ENCODE measurements at places on chromosomes 11 and 22. TPM values are rescaled to one million over a fixed set of nuclear protein-coding genes. Genes with fewer than 3 reads are reported as not detected.

DNA sequence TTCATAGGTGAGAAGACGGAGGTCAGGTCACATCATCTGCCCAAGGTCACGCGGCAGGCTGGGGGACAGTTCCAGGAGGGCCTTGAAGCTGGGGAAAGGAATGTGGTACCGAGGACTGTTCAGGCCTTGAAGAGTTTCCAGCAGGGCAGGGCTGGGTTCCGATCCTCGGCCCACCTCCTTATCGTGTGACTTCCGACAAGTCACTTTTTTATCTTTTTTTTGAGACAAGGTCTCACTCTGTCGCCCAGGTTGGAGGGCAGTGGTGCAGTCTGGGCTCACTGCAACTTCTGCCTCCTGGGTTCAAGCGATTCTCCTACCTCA is 623 bp downstream of the NDUFS8 start:
- no peaks in the 10 kb centered on the region for H3K27me3 ChIP-seq
- peaks cover 24% of the 10 kb centered on the region for H3K4me1 ChIP-seq
- peak; percentile 67 for DNase-seq
- H3K36me3 ChIP-seq: peaks cover 9% of the 10 kb centered on the region

DNA sequence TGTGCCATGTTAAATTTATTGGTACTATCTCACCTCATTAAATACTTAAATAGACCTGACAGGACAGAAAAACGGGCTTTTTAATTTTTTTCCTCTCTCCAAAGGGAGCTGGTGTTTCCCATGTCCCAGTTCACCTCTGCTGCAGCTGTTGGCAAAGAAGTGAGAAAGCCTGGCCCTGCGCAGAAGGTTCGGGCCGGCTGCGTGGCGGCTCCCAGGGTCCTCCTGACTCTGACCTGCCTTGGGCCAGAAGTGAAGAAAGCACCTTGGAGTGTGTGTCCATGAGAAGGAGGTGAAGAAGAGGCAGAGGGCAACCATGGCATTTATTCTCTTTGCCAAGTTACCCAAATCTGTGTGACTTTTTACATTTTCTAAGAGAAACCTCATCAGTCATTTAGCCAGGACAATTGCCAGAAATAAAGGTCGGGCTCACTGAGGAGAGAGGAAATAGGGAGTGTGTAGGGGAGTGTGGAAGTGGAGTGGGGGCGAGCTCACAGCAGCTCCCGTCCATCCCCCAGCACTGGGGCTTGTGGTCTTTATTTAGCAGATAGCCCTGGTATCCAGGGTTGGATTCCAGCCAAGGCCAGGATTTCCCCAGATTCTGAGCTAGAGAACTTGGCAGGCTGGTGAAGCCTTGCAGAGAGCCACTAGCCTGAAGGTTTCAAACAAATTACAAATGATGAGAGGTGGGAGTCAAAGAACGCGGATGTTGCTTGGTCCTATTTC is 102.4 kb upstream of the CADM1 start:
- H3K4me1 ChIP-seq: no peaks in the 10 kb centered on the region
- no peak overlapping the region for H3K4me3 ChIP-seq
- DNase-seq: no peak
- H3K27ac ChIP-seq: no peak overlapping the region
- no peaks in the 10 kb centered on the region for H3K36me3 ChIP-seq
- no peaks in the 10 kb centered on the region for H3K27me3 ChIP-seq

The PTGDR2 gene
- total RNA-seq: not detected

DNA sequence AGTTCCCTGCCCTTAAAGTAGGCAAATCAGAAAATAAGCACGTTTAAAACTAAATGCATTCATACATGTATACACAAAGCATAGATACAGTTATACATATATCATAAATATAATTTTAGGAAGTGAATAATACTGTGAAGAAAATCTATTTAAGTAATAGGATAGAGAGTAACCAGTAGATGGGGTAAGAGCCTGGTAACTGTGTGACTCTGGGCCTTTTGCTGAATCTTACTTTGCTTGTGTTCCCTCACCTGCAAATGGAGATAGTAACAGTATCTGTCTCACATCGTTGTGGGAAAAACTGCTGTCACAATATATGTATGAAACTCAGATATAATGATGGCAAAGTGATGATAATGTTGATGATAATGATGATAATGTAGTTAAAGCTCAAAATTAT is 29.9 kb downstream of the MS4A2 start:
- H3K4me3 ChIP-seq: no peak overlapping the region
- H3K4me1 ChIP-seq: no peaks in the 10 kb centered on the region
- DNase-seq: no peak

DNA sequence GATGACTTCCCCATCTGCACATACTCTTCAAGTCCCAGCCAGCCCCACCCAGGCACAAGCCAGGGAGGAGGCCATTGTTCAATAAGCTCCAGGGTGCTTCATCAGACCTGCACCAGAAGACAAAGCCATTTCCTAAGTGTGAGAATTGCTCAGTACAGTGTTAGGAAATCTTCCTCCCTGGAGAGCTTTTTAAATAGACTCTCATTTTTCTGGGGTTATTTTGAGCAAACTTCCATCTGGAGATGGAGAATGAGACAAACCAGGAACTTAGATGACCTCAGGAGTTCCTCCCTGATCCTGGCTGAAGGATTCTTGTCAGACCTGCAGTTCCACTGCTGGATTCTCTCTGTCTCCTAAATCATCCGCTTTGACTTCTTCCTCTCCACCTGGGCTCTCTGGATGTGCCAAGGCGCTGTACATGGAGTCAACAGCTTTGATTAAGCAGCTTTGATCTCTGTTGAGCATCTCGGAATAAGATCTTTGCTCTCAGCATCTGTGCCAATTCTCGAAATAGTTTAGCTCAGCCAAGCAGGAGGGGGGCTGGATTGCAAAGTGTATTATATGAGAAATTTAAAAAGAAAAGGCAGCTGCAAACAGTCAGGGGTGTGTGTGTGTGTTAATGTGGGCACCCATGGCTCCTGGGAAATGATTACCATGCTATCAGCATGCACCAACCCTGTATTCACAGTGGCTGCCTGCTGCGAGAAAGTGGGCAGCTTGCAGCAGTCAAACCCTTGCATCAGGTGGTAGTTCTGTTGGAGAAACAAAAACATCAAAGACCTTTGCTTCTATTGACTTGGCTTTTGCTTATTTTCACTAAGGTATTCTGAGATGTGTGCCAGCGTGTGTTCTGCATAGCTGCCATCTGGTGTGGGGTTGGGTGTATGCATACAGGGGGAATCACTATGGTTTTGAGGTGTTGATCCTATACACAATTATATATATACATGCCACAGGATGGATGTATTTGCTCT is 70.2 kb upstream of the NAV2 start:
- DNase-seq: no peak
- H3K4me3 ChIP-seq: no peak overlapping the region
- no peaks in the 10 kb centered on the region for H3K27me3 ChIP-seq
- no peaks in the 10 kb centered on the region for H3K36me3 ChIP-seq
- no peak overlapping the region for H3K27ac ChIP-seq

GRCh38 chr11:125514336-125515101 is 18.5 kb upstream of the FEZ1 start:
- no peaks in the 10 kb centered on the region for H3K4me1 ChIP-seq
- no peak overlapping the region for H3K4me3 ChIP-seq
- no peaks in the 10 kb centered on the region for H3K36me3 ChIP-seq

- no peaks in the 10 kb centered on the region for H3K36me3 ChIP-seq
- H3K4me1 ChIP-seq: peaks cover 38% of the 10 kb centered on the region
- no peak for DNase-seq
- no peaks in the 10 kb centered on the region for H3K27me3 ChIP-seq
These were observed 13.1 kb upstream of the DGKZ start for GRCh38 chr11:46334211-46334610.

GRCh38 chr22:28332410-28332809 is 347.2 kb downstream of the TTC28 start:
- 0 out of 2 replicates have a peak, but pooled peaks cover 4% of the 10 kb centered on the region for H3K27me3 ChIP-seq
- H3K4me1 ChIP-seq: no peaks in the 10 kb centered on the region

GRCh38 chr11:105034813-105035620 is at the start of gene CASP1:
CASP1 (minus strand) TSS chr11:105035144; CDS start chr11:105035113, 31 bp downstream.
- no peak within 1 kb of the TSS for H3K27ac ChIP-seq
- peaks cover 2% of the 10 kb centered on the region for H3K4me1 ChIP-seq
- peak; percentile 49 for DNase-seq
- peak within 1 kb of the TSS; percentile 39 for H3K4me3 ChIP-seq
- H3K36me3 ChIP-seq: no peaks in the 10 kb centered on the region
- H3K27me3 ChIP-seq: 0 out of 2 replicates have a peak, but pooled peaks cover 3% of the 10 kb centered on the region

- H3K27me3 ChIP-seq: no peaks in the 10 kb centered on the region
- H3K4me1 ChIP-seq: no peaks in the 10 kb centered on the region
- H3K4me3 ChIP-seq: no peak overlapping the region
- H3K27ac ChIP-seq: no peak overlapping the region
- H3K36me3 ChIP-seq: no peaks in the 10 kb centered on the region
- no peak for DNase-seq
These were observed 69.2 kb downstream of the CCDC34 start for GRCh38 chr11:27293515-27294417.

DNA sequence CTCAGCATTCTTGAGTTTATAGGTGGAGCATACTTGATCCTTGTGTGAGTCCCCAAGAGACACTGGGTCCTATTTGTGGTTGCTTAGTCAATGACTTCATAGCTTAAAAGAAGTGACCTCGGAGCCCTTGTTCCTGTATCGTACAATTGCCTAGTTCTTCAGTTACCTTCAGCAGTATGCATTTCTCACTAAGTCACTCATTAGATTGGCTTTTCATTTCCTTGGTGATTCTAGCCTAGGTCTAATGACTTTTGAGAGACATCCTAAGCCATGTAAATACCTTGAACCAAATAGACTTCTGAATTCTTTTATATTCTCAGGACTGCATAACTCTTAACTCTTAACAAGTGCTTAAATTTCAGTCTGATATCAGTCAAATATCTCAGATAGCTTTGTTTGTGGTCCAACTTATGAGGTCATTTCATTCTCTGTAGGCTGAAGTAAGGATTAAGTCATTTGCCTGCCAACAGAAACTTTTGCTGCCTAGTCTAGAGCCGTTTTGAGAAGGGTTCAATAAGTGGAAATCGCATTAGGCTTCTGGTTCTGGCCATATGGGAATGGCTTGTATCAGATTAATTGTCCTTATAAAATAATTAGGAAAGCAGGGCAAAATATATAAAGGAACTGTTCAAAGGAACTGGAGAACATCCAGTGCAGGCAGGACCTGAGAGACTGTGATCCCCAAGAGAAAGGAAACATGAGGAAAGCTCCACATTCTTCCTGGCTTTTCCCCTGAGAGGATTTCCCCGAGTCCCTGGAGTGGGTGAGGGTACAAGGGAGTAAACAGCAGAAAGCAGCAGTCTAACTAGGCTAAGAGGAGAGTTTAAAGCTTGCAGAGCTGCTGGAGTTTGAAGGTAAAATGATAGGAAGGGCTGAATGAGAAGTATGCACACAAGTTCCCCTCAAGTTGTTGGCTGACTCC is 39.9 kb downstream of the TRAF6 start:
- H3K4me3 ChIP-seq: no peak overlapping the region
- H3K27me3 ChIP-seq: no peaks in the 10 kb centered on the region
- H3K4me1 ChIP-seq: no peaks in the 10 kb centered on the region
- no peak for DNase-seq

DNA sequence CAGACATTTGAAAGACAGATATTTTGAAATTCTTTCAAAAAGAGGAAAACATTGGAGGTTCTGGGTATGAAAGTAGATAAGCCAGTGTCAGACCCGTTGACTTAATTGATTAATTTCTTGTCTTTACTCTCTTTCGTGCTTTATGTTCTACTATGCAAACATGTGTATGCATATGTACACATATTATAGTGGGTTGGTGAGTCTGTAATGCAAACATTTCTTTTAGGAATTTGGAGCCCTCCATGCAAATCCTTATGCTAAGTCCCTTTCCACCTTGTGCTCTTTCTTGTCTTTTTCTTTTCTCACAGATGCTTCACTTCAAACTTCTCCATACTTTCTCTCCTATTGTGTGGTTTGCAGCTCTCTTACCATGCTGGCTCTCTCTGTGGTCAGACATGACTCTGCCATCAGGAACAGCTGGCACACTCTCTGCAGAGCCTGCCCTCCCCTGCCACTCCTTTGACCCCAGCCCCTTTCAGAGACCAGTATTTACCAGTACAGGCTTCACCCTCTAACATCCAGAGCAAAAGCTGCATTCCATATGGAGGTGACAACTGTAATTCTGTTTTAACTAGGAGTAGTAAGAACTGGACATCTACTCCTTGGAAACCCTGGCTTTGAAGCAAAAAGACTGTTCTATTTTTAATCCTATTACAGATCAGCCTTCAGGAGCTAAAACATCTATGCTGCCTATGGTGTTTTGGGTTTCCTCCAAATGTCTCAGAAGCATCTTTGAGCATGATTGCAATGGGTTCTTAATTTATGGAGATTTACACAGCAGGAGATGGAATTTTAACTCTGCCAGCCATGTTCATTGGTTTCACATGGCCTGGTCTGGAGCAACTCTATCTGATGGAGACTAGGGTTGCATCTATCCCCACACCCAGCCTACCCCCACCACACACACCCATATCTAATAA is 386.9 kb upstream of the FAT3 start:
- no peak overlapping the region for H3K4me3 ChIP-seq
- H3K36me3 ChIP-seq: no peaks in the 10 kb centered on the region
- H3K4me1 ChIP-seq: no peaks in the 10 kb centered on the region
- H3K27me3 ChIP-seq: no peaks in the 10 kb centered on the region
- no peak overlapping the region for H3K27ac ChIP-seq

- H3K4me1 ChIP-seq: no peaks in the 10 kb centered on the region
These were observed 21.4 kb downstream of the CHID1 start for GRCh38 chr11:889257-889656.

- H3K4me1 ChIP-seq: peaks cover 56% of the 10 kb centered on the region
- H3K27ac ChIP-seq: no peak overlapping the region
- DNase-seq: no peak
- no peaks in the 10 kb centered on the region for H3K27me3 ChIP-seq
- H3K36me3 ChIP-seq: peaks cover 23% of the 10 kb centered on the region
These were observed 236.6 kb upstream of the ANO3 start for GRCh38 chr11:26095340-26095739.

- peaks cover 16% of the 10 kb centered on the region for H3K4me1 ChIP-seq
- DNase-seq: peak; percentile 54
- peak overlapping the region; percentile 93 for H3K4me3 ChIP-seq
- no peaks in the 10 kb centered on the region for H3K27me3 ChIP-seq
- no peak overlapping the region for H3K27ac ChIP-seq
- H3K36me3 ChIP-seq: no peaks in the 10 kb centered on the region
These were observed 55.9 kb upstream of the CCDC188 start for GRCh38 chr22:20206709-20207215.

DNA sequence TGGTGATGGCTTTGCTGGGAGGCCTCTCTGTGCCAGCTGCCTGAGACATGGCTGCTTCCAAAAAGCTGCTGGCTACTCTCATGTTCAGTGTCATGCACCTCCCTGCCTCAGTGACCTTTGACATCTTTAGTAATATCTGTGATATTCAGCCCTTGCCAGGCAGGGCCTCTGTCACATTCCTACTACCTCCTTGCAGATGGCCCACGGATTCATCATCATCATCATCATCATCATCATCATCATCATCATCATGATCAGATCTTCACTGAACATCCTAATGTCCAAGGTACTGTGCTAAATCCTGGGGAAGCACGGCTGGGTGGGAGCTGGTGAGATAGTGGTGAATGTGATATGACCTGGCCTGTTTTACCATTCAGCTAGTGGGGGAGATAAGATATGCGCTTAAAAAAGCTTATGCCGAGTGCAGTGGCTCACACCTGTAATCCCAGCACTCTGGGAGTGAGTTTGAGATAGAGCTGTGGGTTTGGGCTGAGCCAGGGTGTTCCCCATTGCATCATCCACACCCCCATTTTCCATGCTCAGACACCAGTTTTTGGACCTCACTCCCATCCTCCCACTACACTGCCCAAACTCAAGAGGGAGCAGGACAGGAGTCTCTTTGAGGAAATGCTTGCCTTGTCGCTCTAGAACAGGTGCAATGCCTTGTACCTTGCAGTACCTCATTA is 17.1 kb upstream of the TMPRSS13 start:
- H3K27me3 ChIP-seq: no peaks in the 10 kb centered on the region
- DNase-seq: no peak

GRCh38 chr22:48701296-48702030 is 1126.2 kb downstream of the BRD1 start:
- H3K27ac ChIP-seq: no peak overlapping the region
- H3K4me1 ChIP-seq: peaks cover 8% of the 10 kb centered on the region
- H3K4me3 ChIP-seq: no peak overlapping the region
- DNase-seq: no peak
- no peaks in the 10 kb centered on the region for H3K27me3 ChIP-seq
